ENCODE measurements at places on chromosomes 11 and 22.
A peak's percentile ranks its signal among the peaks of the same experiment; 100 is the strongest.

DNA sequence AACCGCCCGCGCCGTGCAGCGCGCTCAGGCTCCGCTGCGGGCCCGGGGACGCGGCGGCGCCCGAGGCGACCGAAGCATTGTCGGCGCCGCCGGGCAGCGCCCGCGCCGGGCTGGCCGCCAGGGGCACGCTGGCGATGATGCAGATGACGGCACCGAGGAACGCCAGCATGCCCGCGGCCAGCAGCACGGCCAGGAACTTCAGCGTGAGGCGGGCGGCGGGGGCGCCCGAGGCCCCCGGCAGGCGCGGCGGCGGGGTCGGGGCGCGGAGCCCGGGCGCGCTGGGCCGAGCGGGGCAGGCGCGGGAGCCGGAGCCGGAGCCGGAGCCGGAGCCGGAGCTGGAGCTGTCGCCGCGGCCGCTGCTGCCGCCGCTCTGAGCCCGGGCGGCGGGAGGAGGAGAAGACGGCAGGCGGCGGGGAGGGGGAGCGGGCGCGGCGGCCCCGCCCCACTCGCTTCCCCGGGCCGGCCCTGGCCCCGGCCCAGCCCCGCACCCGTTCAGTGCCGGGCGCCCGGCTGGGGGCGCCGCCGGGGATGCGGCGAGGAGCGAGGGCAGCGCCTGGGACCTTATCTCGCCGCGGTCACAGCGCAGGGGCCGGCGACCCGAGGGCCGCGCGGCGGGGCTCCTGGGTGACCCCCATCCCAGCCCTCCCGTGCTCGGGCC lies at the start of gene NPTXR:
TSS of gene NPTXR (minus strand) at position 372 of the 658 bp plus-strand sequence.
- peak; percentile 16 for DNase-seq

DNA sequence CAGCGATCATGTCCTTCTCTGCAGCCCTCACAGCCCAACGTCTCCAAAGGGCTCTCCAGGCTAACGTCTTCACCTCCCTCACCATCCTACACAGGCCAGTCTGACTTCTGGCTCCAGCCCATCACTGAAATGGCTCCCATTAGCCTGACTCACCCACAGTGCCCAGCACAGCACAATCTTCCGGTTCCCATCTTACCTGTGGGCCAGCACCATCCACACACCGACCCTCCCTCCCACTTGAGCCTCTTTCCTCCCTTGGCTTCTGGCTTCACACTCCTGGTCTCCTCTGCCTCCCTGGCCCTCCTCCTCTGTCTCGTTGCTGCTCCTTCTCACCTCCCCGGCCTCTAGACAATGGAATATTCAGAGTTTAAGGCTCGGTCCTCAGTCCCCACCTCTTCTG lies 51.2 kb downstream of the PDE2A start:
- DNase-seq: no peak

GRCh38 chr22:50581950-50582492 lies 628 bp downstream of the CHKB start:
- DNase-seq: no peak

DNA sequence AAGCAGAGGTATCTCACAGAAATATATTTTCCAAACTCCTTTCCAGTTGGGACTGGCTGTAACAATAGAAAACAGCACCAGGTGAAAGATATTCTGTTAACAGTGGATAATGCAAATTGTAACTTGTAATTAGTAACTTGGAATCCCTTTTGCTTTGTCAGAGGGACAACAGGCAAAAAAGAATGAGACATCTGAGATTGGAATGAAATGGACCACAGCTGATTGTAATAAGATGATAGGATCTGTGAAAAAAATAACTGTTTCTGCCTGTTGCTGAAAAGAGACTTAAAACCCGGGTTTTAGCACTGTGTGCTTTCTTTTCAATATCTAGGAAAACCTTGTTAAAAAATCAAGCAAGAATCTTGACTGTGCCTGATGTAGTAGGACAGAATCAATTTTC lies 655.7 kb downstream of the METTL15 start:
- DNase-seq: no peak

DNA sequence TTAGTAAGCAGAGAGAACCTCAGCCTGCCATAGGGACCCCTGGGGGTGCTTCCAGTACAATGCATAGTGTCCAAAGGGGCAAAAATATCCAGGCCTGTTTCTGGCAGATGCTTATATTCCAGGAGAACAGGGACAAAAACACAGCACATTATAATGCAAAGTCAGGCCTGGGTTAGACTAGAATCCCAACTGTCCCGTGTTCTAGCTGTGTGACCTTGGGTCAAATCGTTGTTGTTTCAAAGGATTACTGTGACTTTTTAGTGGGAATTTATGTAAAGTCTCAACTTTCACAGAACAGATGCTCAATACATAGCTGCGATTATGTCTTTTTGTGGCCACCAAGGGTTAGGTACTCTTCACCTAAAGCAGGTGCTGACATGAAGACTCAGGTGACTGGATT lies 86.0 kb downstream of the USP35 start:
- DNase-seq: no peak

DNA sequence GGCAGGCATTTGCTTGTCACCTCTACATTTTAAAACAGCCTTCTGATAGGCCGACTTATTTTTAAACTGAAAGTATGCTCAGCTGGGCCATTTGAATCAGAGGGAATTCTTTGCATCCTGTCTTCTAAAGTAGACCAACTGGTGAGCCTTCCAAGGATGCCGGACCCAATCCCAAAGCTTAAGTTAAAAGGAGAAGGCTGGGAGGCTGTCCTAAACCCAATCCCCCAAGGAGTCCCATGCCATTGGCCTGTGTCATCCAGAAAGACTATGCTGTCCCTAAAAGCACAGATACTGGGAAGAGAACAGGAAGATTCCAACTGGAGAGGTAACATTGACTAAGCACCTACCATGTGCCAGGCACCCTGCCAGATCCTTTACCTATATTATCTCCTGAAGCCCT lies 18.0 kb downstream of the TENM4 start:
- no peak for DNase-seq

DNA sequence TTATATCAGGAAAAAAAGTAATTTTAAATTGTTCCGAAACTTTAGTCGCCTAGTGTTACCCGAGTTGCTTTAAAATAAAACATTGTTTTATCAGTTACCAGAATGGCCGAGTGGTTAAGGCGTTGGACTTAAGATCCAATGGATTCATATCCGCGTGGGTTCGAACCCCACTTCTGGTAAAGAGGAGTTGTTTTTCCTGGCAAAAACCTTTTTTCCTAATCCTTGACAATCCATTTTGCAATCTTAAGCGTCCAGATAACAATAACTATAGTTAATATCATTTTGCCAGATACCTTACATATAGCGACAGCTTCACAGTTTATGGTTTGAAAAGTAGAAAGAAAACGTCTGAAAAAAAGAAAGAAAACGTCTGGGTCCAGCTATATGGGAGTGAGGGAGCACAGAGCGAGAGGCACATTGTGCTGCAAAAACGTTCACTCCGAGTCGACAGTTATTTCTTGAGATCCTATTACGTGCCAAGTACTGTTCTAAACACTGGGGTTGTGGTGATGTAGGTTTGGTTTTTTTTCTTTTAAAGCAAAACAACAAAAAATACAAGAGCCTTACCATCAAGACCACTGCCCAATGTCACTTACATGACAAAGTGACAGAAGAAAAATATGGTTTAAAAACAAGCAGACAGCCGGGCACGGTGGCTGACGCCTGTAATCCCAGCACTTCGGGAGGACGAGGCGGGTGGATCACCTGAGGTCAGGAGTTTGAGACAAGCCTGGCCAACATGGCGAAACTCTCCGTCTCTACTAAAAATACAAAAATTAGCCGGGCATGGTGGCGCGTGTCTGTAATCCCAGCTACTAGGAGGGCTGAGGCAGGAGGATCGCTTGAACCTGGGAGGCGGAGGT lies 40.6 kb downstream of the OR4D9 start:
- peak; percentile 59 for DNase-seq

- peak; percentile 85 for DNase-seq
Measured at GRCh38 chr22:35627267-35628041, 10.3 kb upstream of the MB start.

GRCh38 chr11:46294365-46295309 lies 17.2 kb downstream of the CREB3L1 start:
- DNase-seq: peak; percentile 91

DNA sequence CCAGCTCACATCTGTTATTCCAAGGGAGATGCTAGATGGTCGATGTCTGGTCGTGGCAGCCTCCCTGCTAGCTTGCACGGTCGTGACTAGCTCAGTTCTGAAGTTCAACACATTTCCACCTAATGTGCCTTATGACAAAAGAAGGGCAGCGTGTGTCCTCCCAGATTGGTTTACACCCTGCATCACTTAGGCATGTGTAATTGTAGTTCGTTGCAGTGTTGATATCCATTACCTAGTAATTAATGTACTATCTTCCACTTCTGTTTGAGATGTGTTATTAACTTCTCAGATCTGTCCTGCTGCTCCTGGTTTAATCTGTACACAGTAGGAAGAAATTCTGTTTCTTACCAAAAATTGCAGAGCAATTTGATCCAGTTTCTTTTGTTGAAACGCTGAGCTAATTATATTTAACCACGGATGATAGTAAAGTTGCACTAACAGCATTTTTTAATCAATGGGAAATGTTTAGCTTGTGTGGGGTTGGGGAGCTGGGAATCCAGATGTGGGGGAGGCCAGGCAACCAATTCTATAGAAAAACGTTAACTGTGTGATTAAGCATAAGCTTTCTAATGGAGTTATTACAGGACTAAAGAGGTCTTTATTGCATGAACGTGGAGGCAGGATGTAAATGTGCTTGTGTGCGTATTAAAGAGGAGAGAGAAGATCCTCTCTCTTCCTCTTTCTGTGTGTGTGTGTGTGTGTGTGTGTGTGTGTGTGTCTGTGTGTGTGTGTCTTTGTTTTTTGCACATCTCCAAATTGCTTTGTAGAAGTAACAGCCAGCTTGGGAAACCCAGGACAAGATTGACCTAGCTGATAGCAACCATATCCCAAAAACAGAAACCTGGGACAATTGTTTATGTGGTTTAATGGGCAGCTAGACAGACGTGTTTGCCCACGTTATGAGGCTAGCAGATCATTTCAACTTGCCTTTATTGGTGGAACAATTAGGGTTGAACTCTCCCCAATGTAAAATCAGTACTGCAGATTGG lies 145.7 kb upstream of the TTC12 start:
- DNase-seq: no peak

DNA sequence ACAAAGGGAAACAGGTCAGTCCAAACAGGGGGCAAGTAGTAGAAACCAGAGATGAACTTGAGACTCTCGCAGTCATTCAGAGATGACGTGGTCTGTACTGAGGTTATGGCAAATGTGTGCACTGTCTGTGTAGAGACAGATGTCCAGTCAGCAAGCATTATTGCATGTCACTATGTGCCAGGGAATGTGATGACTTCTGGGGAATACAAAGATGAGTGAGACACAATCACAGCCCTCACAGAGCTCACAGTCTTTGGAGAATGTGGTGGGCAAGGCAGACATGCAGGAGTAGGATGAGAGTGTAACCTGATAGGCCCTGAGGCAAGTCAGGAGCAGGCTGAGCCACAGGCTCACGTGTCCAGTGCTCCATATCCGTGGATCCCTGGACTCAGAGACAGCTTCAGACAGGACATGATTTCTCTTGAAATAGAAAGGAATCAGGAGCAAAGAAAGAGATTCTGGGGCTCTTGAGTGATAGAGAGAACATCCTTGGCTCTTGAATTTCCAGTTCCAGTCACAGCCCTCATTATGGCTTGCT lies 550.7 kb downstream of the ETS1 start:
- DNase-seq: no peak

Data from stromal cell of bone marrow (primary cell).